ENCODE measurements at places on chromosomes 2 and 18.

DNA sequence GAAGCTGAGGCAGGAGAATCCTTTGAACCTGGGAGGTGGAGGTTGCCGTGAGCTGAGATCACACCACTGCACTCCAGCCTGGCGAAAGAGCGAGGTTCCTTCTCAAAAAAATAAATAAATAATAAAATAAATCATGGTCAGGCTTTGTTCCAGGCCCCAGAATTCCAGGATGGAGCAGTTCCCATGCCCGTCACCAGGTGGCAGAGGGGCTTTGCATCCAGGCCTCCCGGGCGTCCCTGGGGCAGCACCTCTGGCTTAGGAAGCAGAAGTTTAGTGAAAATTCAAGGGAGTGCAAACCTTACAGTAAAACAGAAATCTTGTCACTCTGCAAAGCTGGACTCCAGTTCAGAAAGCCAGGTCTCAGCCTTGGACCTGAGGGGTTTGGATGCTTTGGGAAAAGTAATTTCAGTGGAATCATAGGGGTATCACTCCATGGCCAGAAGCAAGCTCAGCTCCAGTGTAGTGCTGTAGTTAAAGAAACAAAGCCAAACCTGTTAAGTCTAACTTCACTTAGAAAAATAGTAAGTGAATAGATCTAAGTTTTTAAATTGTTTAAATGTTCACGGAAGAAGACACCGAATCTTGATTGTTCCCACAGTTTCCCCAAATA lies 512.7 kb downstream of the CMPK2 start:
- DNase-seq, result no peak

DNA sequence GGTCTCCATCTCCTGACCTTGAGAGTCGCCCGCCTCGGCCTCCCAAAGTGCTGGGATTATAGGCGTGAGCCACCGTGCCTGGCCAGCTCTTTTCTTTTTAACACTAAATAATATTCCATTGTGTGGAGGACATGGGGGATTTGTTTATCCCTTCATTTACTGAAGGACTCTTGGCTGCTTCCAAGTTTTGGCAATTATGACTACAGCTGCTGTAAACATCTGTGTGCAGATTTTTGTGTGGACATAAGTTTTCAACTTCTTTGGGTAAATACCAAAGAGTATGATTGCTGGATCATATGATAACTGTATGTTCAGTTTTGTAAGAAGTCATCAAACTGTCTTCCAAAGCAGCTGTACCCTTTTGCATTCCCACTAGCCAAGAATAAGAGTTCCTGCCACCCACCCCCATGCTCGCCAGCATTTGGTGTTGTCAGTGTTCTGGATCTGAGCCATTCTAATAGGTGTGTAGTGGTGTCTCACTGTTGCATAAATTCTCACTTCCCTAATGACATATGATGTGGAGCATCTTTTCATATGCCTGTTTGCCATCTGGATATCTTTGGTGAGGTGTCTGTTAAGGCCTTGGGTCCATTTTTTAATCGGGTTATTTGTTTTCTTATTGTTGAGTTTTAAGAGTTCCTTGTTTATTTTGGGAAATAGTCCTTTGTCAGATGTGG lies 52.2 kb downstream of the TNFRSF11A start:
- no peak for DNase-seq

- DNase-seq, result no peak
Measured at GRCh38 chr2:209189893-209190292, 234.0 kb upstream of the MAP2 start.

- DNase-seq, result no peak
Measured at GRCh38 chr2:150204451-150204850, 283.0 kb downstream of the RND3 start.

DNA sequence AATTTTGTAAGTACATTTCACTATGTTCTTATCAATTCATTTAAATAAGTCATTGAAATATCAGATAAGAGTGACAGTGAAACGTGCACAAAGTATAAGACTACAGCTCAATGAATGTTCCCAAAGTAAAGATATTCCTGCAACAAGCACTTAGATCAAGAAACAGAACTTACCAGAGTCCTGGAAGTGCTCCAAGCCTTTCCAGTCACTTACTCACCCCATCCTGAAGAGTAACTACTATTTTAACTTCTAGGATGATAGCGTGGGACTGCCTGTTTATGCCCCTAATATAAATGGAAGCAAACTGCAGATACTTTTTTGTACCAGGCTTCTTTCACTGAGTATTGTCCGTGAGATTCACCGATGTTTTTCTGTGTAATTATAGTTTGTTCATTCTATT lies 768.9 kb downstream of the SLC4A3 start:
- DNase-seq, result no peak

DNA sequence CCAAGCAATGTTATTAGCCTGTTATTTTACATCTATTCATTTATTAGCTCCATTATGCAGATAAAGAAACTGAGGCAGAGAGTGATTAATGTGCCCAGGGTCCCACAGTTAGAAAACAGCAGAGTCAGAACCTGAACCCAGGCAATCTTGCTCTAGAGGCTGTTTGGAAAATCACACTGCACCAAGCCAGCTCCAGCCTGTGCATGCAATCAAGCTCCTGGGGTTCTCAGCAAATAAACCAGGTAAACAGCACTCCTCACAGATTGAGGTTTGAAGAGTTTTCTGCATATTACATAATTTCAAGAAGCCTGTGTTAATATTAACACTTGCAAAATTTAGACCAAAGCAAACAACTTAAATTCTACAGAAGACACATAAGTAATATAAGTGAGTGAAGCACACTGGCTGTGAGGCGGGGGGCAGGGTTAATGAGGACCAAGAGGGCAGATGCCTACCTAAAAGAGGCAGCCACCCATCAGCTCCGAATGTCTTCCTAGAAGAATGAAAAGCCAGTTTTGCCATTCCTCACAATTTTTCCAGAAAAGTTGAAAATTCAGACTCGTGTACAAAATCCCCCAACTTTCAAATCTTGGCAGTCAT lies 35.4 kb downstream of the CACNB4 start:
- no peak for DNase-seq

DNA sequence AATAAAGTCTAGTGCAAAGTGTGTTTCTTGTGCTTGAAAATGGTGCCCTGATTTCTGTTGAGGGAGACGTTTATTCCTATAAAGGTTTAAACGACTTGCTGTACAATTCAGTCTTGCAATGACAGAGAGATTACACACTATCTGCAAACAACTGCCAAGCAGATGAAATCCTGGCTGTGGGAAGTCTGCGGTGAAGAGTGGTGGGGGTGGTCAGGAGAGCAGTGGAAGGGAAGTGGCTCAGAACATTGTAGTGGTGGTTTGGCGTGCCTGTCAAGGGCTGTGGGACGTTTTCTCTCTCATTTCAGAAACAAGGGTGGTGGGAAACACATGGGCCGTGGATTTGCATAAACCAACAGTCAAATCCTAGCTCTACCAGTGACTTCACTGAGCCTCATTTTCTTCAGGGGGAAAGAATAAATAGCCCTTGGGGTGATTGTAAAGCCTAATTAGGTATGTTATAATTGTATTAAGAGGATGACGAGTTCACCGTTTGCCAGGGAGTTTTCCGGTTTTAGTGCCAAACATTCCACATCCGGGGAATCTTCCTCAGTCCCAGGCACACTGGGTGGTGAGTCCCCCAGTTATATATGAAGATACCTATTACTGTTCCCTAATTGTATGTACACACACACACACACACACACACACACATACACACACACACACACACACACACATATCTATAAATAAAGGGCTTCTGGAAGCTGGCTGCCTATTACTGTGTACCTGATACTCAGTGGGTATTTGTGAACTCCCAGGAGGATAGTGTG lies 115.0 kb downstream of the SPTBN1 start:
- DNase-seq, result no peak

- DNase-seq, result peak; percentile 18
Measured at GRCh38 chr18:26621161-26622026, 73.0 kb upstream of the KCTD1 start.

GRCh38 chr2:55869637-55870325 lies 53.8 kb downstream of the EFEMP1 start:
- DNase-seq, result no peak

DNA sequence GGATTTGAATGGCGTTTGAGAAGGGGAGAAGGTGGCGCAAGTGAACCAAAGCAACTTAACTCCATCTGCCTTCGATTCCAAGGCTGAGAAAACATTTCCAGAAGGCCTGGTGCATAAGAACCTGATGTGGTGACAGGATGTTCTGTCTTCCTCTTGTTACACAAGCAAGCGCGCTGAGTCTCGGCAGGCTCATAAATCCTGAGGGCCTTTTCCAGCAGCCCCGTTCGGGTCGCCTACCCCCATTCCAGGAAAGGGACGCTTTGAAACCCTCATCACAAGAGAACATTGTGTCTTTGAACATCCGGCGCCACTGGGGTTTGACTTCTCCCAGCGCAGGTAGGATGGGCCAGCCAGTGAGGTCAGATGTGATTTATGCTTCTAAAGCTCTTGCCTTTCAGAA lies 403.5 kb downstream of the SETBP1 start:
- no peak for DNase-seq

DNA sequence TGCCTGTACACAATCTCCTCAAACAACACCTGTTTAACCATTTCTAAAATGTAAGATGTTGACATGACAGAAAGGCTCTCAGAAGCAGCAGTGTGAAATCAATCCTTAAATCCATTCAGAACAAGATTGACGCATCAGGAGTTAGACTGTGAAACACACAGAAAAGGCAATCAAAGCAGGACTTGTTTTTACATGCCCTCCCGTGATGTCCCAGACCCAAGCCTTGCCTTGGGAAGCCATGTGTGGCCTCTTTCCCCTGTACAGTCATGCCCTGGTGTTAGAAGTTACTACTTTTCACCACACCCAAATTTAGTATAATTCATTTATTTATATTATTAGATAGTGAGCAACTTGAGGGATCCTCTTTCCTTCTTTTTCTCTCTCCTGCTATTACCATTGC lies 115.7 kb downstream of the NCKAP5 start:
- DNase-seq, result no peak

DNA sequence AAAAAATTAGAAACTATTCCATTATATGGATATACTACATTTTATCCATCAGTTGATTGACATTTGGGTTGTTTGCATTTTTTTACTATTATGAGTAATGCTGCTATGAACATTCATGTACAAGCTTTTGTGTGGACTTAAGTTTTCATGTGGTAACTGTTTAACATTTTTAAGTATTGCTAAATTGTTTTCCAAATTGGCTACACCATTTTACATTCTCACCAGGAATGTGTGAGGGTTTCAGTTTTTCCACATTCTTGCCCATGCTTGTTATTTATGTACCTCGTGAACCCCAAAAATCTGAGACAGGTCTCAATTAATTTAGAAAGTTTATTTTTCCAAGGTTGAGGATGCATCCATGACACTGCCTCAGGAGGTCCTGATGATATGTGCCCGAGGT lies 3.1 kb upstream of the TXNL4A start:
- DNase-seq, result no peak

GRCh38 chr2:140589273-140589672 lies 1541.5 kb downstream of the LRP1B start:
- no peak for DNase-seq

DNA sequence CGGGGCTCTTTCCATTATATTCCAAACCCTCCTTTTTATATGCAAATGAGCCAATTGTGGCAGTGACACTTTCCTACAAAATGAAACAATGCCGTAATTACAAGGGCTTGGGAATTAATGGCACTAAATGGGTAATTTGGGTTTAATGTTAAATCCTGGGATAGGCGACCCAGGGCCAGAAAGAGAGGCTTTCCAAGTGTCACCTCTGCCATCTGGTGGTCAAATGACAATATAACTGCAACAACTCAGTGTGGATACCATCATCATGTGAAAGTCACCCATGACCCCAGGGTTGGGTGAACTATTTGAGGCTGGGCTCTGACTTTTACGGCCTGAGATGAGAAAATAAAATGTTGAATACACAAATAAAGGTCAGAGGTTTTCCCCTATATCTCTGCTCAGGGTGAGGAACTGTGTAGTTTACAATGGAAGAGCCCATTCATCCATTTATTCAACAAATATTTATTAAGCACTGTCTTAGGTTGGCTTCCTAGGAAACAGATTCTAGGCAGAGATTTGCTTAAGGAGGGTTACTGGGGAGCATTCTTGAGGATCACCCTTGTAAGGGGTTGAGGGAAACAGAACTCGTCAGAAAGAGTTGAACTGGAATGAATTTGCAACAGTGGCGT lies 13.6 kb upstream of the THADA start:
- no peak for DNase-seq

- DNase-seq, result no peak
Measured at GRCh38 chr2:210169516-210170195, 1.6 kb downstream of the KANSL1L start.

DNA sequence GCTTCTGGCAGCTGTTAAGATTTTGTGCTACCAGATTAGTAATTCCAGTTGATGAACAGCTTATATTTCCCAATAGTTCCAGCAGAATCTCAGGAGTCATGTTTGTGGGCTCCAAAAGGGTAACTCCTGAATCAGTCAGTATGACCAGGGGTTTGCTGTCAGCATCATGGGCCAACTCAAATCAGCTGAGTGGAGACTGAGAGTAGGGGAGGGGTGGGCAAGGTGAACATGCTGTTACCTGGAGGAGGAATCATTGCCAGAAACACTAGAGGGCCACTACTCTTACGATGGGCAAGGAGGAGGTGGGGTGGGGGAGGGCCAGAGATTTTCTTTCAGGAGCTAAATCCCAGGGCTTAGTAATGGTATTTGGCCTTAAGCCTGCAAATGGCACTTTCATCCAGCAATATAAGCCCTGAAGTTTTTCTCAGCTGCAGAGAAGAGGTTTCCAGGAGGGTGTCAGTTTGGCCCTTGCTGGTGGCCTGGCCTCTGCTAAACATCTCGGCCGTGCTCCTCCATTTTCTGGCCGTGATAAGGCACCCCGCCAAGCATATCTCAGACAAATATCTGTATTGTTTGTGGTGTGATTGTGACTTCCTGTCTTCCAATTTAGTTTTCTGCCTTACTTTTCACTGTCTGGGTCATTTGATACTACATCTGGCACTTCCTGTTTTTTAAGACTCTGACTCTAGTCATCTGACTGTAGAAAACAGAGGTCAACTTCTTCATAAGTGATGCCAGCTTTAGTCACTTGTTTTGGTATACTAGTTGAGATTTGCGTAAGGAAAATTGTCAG lies 120.5 kb upstream of the CXCR4 start:
- DNase-seq, result no peak

GRCh38 chr2:9008951-9009664 lies 5.6 kb upstream of the MBOAT2 start:
- no peak for DNase-seq

GRCh38 chr2:130370490-130370889 lies 14.6 kb downstream of the PTPN18 start:
- no peak for DNase-seq

DNA sequence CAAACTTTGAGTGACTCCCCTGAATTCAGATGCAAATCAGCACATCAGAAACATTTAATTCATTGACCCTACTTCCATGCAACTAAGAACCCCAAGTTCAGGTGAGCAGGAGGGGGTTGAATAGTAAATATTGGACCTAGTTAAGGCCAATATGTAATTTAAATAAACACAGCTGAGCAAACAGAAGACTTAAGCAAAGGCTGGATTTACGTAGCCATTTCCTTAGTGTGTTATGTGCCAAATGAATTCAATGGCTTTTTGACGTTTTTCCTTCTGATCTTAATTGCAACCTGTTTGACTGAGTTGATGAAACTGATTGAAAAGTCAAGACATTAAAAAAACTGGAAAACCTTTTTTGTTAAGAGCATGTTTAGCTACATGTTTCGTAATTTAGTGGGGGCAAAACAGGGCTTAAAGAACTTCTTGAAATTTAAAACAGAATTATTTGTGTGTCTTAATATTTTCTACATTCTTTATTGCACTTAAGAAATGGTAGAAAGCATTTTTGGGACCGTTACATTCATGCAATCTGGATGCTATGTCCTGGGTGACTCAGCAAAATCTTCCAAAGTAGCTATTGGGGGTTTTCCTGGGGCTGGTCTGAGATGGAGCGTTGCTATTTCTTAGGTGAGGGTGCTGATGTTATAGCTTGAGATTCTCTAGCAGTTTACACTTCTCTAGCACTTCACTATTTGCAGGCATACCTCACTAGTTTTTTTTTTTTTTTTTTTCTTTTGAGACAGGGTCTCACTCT lies 25.5 kb upstream of the KCNE4 start:
- peak; percentile 68 for DNase-seq

All from T47D (cell line).